Esophagus muscularis mucosa (tissue), 4 donors: ENCODE measurements at places on chromosomes 3 and 15. TPM values are rescaled to one million over a fixed set of nuclear protein-coding genes. Genes with fewer than 3 reads are reported as not detected.

GRCh38 chr15:76916369-76916768, 11.2 kb upstream of the SCAPER start:
- DNase-seq: no peak

The RASL12 gene
- 180 TPM for total RNA-seq

- no peak for DNase-seq
These were observed 173.1 kb downstream of the MFSD1 start for GRCh38 chr3:158974904-158975303.

GRCh38 chr3:117486719-117487716, 777.4 kb downstream of the TUSC7 start:
- DNase-seq: no peak

The PRKCD gene
- total RNA-seq: 13.5 TPM
